Activated CD8-positive, alpha-beta T cell treated with anti-CD3 and anti-CD28 coated beads for 36 hours (primary cell): ENCODE measurements at places on chromosomes 1 and 21.

GRCh38 chr21:42112857-42113256 is 41.7 kb downstream of the UMODL1 start:
- H3K27ac ChIP-seq: no peak overlapping the region
- peaks cover 13% of the 10 kb centered on the region for H3K27me3 ChIP-seq
- H3K4me1 ChIP-seq: peaks cover 10% of the 10 kb centered on the region
- H3K36me3 ChIP-seq: no peaks in the 10 kb centered on the region
- no peak overlapping the region for H3K4me3 ChIP-seq

DNA sequence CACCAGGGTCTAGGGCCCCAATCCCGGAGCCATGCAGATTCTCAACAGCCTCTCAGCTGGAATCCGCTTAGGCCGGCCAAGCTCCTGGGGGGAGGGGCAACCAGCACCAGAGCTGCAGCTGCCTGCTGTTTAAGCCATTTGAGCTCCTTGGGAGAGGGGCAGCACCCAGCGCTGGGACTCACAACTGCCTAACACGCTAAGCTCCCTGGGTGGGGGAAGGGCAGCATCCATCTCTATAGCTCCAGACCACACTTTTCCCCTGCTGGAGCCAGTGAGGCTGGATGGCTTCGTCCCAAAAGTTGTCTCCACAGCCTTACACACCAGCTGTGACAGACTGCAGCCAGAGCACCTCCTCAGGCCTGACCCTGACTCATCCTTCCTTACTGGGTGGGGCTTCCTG is 6.9 kb upstream of the PTGFR start:
- no peak for DNase-seq
- H3K27ac ChIP-seq: no peak overlapping the region
- peaks cover 12% of the 10 kb centered on the region for H3K27me3 ChIP-seq
- no peak overlapping the region for H3K4me3 ChIP-seq
- no peaks in the 10 kb centered on the region for H3K36me3 ChIP-seq

DNA sequence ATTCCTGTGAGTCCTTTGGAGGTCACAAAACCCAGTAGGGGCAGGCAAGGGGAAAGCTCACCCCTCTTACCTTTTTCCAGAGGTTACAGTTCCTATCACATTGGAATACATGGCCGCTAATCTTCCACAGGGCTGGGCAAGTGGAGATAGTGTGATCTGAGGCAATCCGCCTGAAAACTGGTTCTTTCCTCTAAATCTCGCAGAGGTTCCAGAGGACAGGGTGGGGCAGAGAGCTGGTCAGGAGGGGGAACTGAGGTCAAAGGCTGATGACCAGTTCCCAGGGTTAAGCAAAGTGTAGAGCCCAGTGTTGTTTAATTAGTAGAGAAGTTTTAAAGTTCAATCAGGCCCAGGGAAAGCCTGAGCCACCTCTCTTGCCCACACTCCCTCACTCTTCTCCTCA is at the start of gene SERPINC1:
Gene SERPINC1 (minus strand): TSS at position 179 of the 400 bp plus-strand sequence. CDS start 68 bp downstream, at position 111.
- H3K27ac ChIP-seq: no peak within 1 kb of the TSS
- no peaks in the 10 kb centered on the region for H3K36me3 ChIP-seq
- H3K4me3 ChIP-seq: no peak within 1 kb of the TSS
- H3K27me3 ChIP-seq: no peaks in the 10 kb centered on the region
- DNase-seq: no peak
- no peaks in the 10 kb centered on the region for H3K4me1 ChIP-seq

DNA sequence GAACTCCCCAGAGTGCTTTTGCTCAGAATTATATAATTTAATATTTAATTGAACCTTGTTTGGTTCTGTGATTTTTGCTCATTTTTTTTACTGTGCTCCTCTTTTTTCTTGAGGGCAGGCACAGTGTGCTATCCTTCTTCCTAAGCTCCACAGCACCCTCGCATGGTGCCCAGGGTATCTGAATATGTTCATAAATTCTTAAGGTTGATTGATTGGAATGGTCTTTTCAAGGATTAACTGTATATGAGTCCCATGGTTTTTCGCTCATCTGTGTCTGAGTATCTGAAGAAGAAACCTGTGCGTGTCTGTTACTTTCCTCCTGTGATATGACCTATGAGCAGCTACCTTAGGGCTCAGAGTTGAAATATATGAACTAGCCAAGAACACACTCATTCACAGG is 393.7 kb downstream of the HLX start:
- DNase-seq: no peak
- H3K36me3 ChIP-seq: no peaks in the 10 kb centered on the region
- no peaks in the 10 kb centered on the region for H3K4me1 ChIP-seq

DNA sequence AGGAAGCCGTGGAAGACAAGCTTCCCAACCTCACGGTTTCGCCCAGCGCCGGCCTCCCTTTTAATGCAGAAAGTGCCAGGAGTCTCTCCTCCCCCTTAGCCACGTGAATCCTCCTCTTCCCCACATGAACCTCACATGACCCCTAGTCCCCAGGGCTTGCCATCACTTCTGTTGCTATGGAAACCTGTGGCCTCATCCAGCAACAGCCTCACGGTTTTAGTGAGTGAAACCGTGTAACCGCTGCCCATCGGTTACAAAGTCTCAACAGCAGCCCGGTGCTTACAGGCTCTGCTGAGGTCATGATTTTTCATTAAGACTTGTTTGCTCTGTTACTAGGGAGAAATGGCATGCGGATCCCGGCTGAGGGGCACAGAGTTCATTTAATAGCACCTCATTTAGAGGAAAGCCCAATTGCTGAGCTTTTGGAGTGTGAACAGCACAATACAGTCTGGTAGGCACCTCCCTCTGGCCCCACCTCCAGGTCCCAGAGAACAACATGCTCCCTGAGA is 143.2 kb upstream of the BACE2 start:
- H3K4me3 ChIP-seq: no peak overlapping the region
- H3K27me3 ChIP-seq: peaks cover 3% of the 10 kb centered on the region
- H3K36me3 ChIP-seq: no peaks in the 10 kb centered on the region
- DNase-seq: no peak
- H3K27ac ChIP-seq: no peak overlapping the region

GRCh38 chr1:211699059-211699458 is 23.6 kb upstream of the NEK2 start:
- no peak overlapping the region for H3K27ac ChIP-seq
- H3K36me3 ChIP-seq: no peaks in the 10 kb centered on the region
- H3K27me3 ChIP-seq: peaks cover 1% of the 10 kb centered on the region
- no peak overlapping the region for H3K4me3 ChIP-seq
- no peak for DNase-seq
- H3K4me1 ChIP-seq: peaks cover 24% of the 10 kb centered on the region

GRCh38 chr1:112911506-112912220 is 44.3 kb downstream of the SLC16A1 start:
- H3K4me1 ChIP-seq: no peaks in the 10 kb centered on the region
- no peak overlapping the region for H3K27ac ChIP-seq
- H3K4me3 ChIP-seq: no peak overlapping the region

DNA sequence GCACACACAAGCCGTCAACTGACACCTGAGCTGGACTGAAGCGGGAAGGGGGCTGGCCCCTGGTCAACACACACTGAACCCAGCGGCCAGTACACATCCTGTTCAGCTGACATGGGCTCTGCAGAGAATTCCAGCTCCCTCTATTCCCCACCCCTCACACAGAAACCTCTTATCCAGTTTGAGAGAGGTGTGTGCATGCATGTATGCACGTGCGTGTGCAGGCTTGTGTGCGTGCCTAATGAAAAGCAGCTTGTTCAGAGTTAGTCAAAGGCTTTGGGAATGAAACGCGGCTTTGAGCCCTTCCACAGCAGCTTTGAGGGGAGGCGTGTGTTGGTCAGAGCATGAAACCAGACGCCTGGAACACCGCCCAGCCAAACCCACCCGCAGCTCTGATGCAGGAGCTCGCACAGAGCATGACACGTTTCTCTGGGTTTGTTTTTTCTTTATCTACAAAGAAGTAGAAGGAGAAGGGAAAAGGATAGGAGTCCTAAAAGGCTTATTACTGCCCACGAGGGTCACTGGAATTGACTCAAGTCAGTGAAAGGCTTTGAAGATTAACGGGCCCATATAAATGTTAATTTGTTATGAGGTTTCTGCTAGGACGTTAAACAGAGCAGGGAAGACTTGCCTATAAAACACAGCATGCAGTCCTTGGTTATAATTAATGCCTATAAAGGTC is 184.2 kb downstream of the ETS2 start:
- no peak for DNase-seq
- no peaks in the 10 kb centered on the region for H3K36me3 ChIP-seq
- H3K27ac ChIP-seq: no peak overlapping the region
- H3K4me3 ChIP-seq: no peak overlapping the region
- peaks cover 35% of the 10 kb centered on the region for H3K27me3 ChIP-seq

DNA sequence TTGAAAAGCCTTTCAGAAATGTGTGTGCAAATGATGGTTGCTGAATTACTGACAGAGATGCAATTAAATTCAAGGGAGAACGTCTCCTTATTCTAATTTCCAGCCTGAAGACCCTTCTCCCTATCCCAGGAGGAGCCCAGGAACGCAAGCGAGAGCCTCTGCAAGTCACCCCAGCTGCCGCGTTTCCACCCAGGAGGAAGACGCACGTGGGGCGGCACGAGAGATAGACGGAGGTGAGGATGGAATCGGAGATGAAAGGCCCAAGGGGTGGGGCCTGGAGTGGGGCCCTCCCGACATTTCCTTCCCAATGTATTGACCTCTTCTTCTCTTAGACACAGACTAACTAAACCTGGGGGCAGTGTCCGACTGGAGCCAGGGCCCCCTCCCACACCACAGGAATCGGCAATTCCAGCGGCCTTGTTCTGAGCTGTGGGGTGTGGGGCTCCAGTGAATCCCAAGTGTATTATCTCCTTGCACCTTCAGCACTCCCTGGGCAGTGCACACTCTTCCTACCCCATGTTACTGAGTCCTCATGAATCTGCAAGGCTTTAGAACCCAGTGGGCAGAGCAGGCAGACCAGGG is 322.5 kb downstream of the AJAP1 start:
- no peaks in the 10 kb centered on the region for H3K4me1 ChIP-seq
- no peaks in the 10 kb centered on the region for H3K36me3 ChIP-seq
- no peak overlapping the region for H3K27ac ChIP-seq
- no peak for DNase-seq
- H3K27me3 ChIP-seq: peaks cover 7% of the 10 kb centered on the region
- no peak overlapping the region for H3K4me3 ChIP-seq

GRCh38 chr1:47635597-47635996 is 197.8 kb downstream of the FOXD2 start:
- H3K27me3 ChIP-seq: peaks cover 8% of the 10 kb centered on the region
- H3K36me3 ChIP-seq: no peaks in the 10 kb centered on the region
- DNase-seq: no peak
- H3K27ac ChIP-seq: no peak overlapping the region

DNA sequence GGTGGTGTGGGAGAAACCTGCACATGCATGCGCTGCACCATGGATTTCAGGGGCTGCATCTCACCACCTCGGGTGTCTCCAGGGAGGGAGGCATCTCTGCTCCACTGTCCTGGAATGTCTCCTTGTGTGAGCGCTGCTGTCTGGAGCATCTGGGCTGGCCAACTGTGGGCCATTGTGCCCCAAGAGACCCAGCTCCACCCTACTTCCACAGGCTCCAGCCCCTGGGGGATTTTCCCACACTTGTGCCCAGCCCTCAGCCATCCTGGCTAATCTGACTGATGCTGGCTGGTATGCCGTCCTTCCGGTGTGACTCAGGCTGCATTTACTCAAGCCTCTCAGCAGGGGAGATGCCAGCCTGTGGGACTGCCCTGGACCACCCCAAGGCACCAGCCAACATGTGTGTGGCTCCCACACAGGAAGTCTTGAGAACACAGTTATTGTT is 62.0 kb downstream of the TRIM11 start:
- H3K4me1 ChIP-seq: no peaks in the 10 kb centered on the region
- DNase-seq: no peak
- H3K27ac ChIP-seq: no peak overlapping the region
- no peak overlapping the region for H3K4me3 ChIP-seq
- H3K27me3 ChIP-seq: no peaks in the 10 kb centered on the region

DNA sequence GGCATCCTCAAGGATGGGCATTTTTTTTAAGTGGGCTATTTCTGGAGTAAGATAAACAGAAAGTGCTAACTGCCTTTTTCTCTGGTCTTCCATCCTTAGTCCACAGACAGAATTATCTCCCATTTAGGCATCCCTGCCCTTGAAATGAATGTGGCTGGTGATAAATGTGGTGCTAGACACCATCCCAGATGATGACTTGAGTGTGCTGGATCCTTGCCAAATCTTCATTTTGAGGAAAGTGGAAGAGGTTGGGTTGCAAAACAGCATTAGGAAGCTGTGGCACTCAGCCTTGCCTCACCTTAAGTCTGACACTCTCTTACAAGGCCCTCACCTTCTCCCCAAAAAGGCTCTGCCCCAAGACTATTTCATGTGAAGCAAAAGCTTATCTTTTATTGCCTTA is 19.2 kb downstream of the MAB21L3 start:
- no peak overlapping the region for H3K4me3 ChIP-seq
- H3K4me1 ChIP-seq: peaks cover 48% of the 10 kb centered on the region
- H3K36me3 ChIP-seq: no peaks in the 10 kb centered on the region
- H3K27me3 ChIP-seq: peaks cover 13% of the 10 kb centered on the region

DNA sequence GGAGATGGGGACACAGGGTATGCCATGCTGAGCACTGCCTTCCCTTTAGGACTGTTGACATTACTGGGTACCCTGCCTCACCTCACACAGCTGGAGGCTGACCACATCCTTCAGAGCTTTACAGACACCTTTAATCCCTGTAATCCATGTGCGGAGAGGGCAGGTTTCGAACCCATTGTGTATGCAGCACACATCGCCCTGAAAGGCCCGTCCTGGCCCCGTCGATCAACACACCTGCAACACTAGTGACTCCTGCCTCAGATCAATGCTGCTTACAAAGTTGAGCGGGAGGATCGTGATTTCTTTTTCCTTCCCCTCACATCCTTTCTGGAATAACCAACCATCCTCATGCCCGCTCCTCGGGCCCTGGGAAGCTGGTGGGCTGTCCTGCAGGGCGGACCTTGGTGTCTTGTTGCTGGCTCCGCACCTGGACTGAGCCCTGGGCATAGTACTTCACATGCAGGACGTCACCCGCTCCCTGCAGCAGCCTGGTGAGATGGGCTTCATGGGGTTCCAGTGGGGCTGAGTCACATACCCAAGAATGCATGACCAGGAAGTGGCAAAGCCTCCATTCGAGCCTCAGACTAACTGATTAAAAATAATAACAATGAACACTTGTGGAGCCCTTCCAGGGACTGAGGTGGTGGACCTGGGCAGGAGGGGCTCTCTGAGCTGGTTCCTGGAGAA is 403.6 kb downstream of the PTPRU start:
- DNase-seq: no peak
- peaks cover 2% of the 10 kb centered on the region for H3K27me3 ChIP-seq
- no peak overlapping the region for H3K4me3 ChIP-seq
- H3K36me3 ChIP-seq: no peaks in the 10 kb centered on the region
